ENCODE measurements at places on chromosomes 5 and 9. TPM values are rescaled to one million over a fixed set of nuclear protein-coding genes. Genes with fewer than 3 reads are reported as not detected.

ELAVL2 gene
- 3.4 TPM for polyA plus RNA-seq

SLC6A7 gene
- polyA plus RNA-seq, result not detected

LRSAM1 gene
- polyA plus RNA-seq, result 16.1 TPM

GMCL2 gene
- polyA plus RNA-seq, result 0.12 TPM

DPH7 gene
- polyA plus RNA-seq, result 43.4 TPM

SH3PXD2B gene
- polyA plus RNA-seq, result 31.5 TPM

UHRF2 gene
- 69.5 TPM for polyA plus RNA-seq

GRCh38 chr9:131630205-131630831, 85.0 kb downstream of the PRRT1B start:
- no peak for DNase-seq

DNA sequence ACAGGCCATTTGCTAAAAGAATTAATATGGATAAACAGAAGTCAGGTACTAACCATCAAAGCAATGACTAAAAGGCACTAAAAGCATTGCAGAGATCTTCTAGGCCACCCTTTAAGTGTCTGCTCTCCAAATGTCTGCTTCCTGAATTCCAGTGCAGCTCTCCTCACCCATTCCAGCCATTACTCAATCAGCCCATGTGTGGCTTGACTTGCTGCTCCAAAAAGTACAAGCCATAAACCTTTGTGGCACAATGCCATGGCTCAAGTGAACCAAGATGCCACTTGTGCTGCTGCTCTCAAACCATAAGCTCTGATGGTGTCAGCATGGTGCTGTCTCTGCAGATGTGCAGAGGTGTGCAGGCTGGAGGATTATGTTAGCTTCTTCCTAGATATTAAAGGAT, 290.2 kb upstream of the POU5F2 start:
- DNase-seq, result no peak

DNA sequence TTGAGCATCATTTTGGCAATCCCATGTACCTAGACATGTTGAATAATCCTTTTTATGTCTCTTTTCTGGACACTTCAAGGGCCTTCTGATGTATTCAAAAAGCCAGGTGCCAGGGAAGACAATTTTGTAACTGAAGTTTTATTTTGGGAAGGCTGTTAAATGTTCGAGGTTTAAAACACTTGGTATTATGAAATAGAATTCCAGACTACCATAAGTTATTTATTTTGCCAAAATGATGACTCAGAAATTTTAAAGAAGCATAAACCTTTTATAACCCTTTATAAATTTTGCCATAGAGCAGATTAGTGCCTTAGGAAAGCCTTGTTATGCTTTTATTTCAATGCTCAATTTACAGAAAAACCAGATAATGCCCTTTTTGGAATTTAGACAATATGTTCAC, 30.3 kb upstream of the UHRF2 start:
- no peak for DNase-seq

DNA sequence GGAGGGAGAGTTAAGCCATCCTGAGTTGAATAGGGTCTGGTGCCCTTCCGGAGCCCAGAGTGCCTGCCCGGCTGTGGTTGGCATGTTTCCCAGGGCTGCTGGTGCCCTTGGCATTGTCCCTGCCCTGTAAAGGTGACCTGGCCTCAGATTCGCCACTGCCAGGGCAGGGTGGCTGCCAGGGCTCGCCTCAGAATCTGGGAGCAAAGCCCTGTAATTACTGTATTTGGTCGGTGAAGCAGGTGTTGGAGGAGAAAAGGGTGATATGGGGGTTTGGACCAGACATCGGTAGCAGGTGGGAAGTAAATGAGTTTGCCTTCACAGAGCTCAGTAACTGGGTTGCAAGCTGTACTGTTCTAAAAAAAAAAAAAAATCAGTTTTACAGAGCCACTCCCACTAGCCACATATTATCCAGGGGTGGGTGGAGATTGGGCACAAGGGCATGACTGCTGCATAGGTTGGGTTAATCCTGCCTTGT, 47.6 kb downstream of the RGS3 start:
- no peak for DNase-seq

DNA sequence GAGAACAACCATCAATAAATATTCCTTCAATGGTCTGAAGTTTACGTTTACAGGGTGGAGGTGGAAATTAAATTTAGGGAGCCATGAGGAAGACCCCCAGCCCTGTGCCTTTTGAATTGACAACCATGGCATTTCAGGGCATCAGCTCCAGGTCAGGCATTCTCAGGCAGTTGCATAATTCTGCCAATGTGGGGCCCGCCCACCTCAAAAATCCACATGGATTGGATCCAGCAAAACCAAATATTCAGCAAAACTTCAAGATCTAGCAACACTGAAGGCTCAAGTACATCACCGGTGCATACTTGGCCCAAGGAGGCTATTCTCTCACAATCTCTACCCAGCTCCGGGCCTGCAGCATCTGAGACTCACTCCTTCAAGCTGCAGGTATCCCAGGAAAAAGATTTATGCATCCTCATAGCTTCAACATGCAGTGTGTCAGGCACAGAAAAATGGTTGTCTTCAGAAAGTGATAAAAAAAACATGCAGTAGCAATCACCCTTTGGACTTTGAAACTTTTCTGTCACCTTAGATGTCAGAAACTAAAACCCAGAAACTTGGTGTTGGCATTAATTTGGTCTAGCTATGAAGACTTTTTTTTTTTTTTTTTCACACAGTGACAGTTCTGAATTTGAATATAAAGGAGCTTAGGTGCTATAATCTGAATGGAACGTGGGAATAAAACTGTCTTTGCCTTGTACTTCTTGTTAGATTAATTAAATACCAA, 21.4 kb upstream of the ANXA2R start:
- DNase-seq, result no peak

- no peak for DNase-seq
These were observed 1.2 kb downstream of the CDHR2 start for GRCh38 chr5:176550275-176550831.

GRCh38 chr9:116165912-116166311, 12.3 kb downstream of the PAPPA start:
- DNase-seq, result no peak

- no peak for DNase-seq
These were observed at the start of gene PCDHA5 for GRCh38 chr5:140821375-140822280. Gene PCDHA5 (plus strand): TSS chr5:140821613.

- no peak for DNase-seq
These were observed 37.9 kb downstream of the TLR4 start for GRCh38 chr9:117742131-117742530.

- no peak for DNase-seq
These were observed 375.3 kb upstream of the DAB2 start for GRCh38 chr5:39800042-39800601.

GRCh38 chr5:6861667-6862066, 148.4 kb downstream of the TENT4A start:
- DNase-seq, result no peak

GRCh38 chr5:58410441-58410840, 49.4 kb downstream of the PLK2 start:
- no peak for DNase-seq

- DNase-seq, result no peak
These were observed 279 bp downstream of the GTF3C5 start for GRCh38 chr9:133031130-133031422.

DNA sequence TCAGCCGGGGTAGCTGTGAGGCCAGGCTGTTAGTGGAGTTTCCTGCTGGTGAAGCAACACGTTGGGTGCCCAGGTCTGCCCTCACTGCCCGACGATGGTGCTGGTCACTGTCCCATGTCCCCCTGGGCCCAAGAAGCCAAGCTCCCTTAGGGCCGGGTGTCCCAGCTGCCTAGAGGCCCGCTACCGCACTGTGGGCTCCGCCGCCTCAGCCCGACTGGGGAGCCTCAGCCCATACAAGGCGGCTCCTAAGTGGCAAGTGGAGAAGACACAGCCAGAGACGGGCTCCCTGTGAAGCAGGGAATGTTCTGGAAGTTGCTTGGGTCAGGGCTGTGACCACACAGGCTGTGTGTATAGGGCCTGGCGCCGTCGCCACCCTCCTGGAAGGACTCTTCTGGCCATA, 96.9 kb downstream of the RXRA start:
- DNase-seq, result no peak

- no peak for DNase-seq
These were observed 6.3 kb upstream of the CSNK1G3 start for GRCh38 chr5:123505633-123506032.

DNA sequence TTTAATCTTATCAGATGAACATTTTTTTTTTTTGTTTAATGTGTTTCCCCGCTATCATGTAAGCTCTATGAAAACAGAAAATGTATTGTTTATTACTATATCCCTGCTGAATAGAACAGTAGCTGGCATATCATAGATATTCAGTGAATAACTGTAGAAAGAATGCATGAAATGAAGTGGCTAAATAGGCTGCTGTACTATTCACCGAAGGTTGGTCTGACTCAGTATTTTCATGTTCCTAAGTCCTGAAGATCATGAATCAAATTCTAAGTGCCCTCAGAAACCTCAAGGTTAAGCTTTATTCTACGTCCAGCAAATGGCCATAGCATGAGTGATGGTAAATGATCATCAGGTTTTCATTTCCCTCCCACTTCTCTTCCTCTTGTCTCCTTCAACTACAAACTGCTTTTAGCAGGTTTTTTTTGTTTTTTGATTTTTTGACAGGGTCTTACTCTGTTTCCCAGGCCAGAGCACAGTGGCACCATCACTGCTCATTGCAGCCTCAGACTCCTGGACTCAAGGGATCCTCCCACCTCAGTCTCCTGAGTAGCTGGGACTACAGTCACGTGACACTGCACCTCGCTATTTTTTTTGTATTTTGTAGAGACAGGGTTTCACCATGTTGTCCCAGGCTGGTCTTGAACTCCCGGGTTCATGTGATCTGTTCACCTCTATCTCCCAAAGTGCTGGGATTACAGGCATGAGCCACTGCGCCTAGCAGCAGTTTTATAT, 19.1 kb upstream of the ZFAND5 start:
- DNase-seq, result no peak

DNA sequence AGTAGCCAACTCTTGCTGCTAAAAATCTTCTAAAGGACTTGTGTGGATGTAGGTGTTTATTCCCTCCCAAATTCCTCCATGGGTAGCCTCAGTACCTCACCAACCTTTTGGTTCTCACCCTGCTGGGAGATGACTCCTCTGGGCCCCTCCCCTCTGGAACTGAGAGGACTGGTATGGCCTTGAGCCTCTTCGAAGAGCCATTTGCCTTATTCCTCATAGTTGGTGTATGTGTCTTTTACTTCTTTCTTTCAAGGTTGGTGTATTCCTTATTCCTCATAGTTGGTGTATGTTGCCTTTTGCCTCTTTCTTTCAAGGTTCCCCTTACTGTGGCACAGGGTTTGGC, 48.3 kb downstream of the GNAQ start:
- DNase-seq, result no peak

DNA sequence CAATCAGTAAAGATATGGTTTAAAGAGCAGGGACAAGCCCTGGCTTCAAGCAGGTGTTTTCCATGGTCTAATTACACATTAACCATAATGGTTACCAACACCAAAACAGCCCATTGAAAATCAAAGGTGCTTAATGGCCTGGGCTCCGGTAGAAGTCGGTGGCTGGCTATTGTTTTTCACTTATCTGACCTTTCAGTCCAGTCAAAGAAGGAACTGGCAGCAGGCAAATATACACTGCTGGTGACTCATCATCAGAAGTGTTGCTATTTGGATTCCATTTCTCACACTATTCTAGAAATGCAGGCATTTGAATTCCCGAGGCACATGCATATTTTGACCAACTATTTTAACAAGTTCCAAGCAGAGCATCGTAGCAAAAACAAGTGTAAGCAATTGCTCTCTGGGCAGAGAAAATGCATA, 26.3 kb upstream of the GABRP start:
- DNase-seq, result no peak

DNA sequence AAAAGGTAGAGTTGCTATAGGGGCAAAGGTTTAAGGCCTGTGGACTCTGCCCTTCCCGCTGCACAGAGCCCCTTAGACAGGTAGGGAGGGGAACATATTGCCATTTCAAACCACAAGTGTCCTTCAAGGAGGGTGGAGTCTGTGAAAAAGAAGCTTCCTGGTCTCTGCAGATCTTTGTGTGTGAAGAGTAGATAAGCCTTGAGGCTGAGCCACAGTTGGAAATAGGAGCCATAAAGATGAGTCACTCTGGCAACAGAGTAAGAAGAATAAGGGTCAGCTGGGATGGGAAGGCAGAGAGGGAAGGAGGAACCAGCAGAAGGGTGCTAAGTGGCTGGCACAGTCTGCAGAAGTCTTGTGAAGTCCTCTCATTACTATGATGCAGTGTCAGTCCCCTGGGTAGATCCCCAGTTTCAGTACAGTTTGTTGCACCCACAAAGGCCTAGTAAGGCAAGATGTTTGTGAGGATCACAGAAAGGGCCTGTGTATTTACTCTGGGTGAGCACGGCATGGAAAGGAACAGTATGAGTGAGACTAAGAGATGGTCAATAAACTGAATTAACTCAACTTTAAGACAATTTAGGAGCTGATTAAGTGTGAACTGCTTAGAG, 18.1 kb downstream of the GRXCR2 start:
- no peak for DNase-seq

GRCh38 chr9:89489548-89490530, 8.1 kb downstream of the SEMA4D start:
- no peak for DNase-seq

DNA sequence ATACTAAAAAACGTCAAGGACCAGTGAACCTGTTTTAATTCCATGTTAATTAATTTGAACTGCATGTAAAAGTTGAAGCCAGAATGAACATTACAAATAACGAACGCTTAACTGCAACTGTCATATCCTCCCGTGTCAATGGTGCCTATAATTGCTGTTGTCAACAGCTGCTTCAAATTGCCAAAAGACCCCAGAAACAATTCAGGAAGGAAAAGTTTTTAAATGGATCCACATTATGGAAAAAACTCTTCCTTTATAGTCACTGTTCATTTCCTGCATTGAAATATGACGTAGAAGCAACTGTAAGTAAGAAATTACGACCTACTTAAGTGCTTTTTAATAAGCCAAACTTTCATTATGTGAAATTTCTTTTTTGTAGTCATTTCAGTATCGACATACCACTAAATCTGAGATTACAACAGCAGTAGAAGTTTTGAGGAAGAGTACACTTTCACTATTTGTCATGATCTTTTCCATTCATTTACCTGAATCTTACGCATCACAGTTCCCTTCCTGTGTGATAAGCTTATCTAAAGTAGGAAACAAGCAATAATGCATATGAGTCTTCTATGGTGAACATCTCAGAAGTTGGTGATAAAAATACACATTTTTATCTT, 37.8 kb downstream of the MEF2C start:
- no peak for DNase-seq

DNA sequence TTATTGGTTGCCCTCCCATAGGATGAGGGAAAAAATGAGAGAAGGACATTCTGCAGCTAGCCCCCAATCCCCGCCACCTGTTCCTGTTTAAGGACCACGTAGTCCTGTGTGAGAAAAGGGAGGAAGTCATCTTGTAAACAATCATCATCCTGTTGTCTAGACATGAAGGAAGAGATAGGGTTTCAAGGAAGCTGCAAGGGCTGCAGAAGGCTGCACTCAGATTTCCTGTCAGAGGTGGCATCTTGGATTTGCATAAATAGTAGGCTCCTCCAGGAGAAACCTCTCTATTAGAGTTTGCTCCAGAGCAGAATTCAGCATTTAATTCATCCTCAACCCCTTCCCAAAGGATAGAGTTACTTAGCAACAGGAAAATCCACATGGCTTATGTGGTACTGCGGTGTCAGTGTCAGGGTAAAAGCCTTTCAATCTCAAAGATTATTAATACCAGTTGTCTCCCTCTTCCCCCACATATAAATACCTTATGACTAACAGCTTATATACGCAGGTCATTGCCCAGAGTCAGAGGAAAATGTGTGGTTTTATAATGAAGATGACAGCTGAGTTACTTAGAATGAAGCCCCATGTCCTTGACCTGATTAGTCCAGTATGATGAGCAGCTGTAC, 4.6 kb upstream of the DNAJC18 start:
- no peak for DNase-seq

GRCh38 chr5:156326718-156327259, at the start of gene SGCD:
Gene SGCD (plus strand): TSS chr5:156327164.
- peak; percentile 32 for DNase-seq
